ENCODE measurements at places on chromosomes 11 and 22. TPM values are rescaled to one million over a fixed set of nuclear protein-coding genes. Genes with fewer than 3 reads are reported as not detected.

The PATE2 gene
- total RNA-seq, result not detected

- no peak for ATAC-seq
Measured at GRCh38 chr11:44742508-44743246, 15.9 kb downstream of the TSPAN18 start.

The CD44 gene
- 408 TPM for total RNA-seq

The HMGXB4 gene
- total RNA-seq, result 36.9 TPM

The MUC5B gene
- not detected for total RNA-seq

DNA sequence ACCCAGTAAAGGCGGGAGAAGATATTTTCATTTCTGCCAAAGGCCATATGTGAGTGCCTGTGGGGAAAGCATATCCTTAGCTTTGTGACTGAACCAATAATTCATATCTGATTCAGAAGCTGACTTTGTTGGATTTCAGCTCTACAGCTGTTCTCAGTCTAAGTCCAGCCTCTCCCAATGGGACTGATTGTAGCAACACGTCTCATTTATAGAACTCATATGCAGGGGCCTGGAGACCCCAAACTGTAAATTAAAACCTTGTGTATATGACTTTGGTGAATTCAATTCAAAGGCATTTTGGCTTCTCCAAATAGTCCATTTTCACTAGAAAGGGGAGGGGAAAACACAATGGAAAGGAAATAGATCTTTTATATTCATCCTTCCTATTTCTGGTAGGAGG is 250.4 kb upstream of the SORL1-AS1 start:
- no peak for ATAC-seq

The PTPMT1 gene
- total RNA-seq, result 17.8 TPM

DNA sequence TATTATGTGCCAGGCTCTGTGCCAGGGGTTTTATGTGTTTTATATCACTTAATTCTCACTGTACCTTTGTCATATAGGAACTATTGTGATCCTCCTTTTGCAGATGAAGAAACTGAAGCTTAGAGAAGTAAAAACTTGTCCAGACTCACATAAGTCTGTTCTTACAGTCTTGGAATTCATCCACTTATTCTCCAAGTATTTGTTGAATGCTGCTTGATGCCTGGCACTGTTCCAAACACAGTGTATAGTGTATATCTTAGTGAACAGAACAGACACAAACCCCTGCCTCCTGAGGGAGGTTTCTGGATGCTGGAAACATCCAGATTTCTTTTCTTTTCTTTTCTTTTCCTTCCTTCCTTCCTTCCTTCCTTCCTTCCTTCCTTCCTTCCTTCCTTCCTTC is 29.0 kb upstream of the FGF3 start:
- ATAC-seq, result no peak
